ENCODE measurements at places on chromosomes 5 and 9.

GRCh38 chr5:175305251-175305650 is 138.7 kb downstream of the DRD1 start:
- no peak for DNase-seq

- no peak for DNase-seq
Measured at GRCh38 chr5:159826351-159827214, 89.7 kb upstream of the ADRA1B start.

DNA sequence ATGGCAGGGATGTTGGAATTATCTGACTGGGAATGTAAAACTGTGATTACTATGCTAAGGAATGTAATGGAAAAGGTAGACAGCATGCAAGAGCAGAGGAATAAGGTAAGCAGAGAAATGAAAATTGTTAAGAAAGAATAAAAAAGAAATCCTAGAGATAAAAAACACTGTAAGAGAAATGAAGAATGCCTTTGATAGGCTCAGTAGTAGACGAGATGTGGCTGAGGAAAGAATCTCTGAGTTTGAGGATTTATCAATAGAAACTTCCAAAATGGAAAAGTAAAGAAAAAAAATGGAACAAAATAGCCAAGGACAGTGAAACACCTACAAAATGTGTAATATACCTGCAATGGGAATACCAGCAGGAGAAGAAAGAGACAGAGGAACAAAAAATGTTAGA is 468.5 kb upstream of the PIK3R1 start:
- DNase-seq: no peak

GRCh38 chr9:31629292-31629691 is 755.2 kb upstream of the ACO1 start:
- DNase-seq: no peak

GRCh38 chr9:27117489-27118135 is 8.6 kb downstream of the TEK start:
- no peak for DNase-seq

- no peak for DNase-seq
Measured at GRCh38 chr5:93924628-93925027, 183.2 kb upstream of the POU5F2 start.

- DNase-seq: no peak
Measured at GRCh38 chr5:61817472-61818326, 485.6 kb downstream of the ZSWIM6 start.

DNA sequence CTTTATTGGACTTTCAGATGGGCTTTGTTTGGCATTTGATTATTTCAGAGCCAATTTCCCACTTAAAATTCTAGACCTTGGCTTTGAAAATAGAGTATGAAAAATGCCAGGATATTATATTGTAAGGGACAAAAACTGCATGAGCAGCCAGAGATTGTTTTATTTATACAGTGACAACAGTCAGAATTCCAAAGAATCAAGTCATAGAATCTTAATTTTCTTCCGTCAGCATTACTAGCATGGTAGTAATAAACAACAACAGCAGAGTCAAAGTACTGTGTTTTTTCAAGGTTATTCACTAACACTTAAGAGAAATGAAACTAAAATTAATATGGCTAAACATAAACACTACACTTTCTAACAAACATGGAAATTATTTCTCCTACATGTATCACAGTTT is 52.2 kb downstream of the MLLT3 start:
- DNase-seq: no peak

- peak; percentile 63 for DNase-seq
Measured at GRCh38 chr5:137629646-137630045, 106.2 kb downstream of the KLHL3 start.

GRCh38 chr5:87125766-87126165 is 141.9 kb upstream of the RASA1 start:
- DNase-seq: no peak

DNA sequence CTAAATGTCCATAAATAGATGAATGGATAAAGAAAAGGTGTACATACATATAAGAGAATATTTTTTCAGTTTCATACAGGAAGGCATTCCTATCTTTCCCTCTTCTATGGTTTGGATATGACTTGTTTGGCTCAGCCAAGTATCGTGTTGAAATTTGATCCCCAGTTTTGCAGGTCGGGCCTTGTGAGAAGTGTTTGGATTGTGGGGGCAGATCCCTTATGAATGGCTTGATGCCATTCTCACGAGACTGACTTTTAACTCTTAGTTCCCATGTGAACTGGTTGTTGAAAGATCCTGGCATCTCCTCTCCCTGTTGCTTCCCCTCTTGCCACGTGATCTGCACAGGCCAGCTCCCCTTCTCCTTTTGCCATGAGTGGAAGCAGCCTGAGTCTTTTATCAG is 421.1 kb upstream of the FTMT start:
- no peak for DNase-seq

GRCh38 chr5:176559683-176560082 is 10.5 kb downstream of the CDHR2 start:
- no peak for DNase-seq

DNA sequence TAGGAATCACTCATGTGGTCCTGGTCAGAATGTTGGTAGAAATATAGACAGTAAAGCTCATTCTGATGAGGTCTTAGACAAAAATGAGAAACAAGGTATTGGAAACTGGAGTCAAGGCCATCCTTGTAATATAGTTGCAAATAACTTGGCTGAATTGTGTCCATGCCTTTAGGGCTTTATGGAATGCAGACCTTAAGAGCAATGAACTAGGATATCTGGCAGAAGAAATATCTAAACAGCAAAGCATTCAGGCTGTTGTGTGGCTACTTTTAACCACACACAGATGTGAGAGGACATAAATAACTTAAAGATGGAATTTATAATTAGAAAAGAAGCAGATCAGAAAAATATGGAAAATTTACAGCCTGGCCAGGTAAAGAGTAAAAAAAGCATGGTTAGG is 128.2 kb downstream of the YTHDC2 start:
- DNase-seq: no peak

- DNase-seq: no peak
Measured at GRCh38 chr9:2337131-2337530, 284.5 kb upstream of the VLDLR start.

DNA sequence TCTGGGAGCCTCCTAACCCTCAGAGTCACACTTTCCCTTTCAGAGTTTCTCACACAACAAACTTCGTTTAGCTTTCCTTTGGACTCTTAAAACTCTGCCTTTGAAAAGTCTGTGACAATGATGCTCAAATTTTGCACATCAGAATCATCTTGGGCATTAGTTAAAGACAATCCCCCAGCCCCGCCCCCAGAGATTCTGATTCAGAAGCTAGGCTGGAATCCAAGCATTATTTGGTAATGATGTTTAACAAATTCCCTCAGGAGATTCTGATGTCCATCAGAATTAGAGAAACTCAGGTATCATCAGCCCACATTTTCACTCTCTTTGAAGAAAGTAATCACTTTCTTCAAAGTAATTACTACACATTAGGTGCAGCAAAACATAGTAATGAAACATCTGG is 9.6 kb upstream of the PLPP1 start:
- DNase-seq: no peak

- no peak for DNase-seq
Measured at GRCh38 chr9:33932078-33932807, 115.3 kb downstream of the UBE2R2 start.

DNA sequence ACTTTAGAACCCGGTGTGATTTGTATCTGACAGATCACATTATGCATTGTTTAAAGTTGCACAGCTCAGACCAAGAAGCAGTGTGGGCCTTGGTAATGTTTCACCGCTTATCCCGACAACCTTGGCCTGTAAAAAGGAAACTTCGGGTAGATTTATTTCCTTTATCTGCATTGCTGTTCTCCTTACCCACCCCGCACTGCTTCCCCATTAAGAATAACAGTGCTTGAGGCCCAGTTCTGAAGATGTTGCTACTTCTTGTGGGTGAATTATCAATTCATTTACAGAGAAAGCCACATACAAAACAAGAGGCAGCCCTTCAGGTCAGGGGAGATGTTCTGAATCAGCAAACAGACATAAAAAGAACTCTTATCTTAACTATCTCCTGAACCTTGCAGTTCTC is 8.4 kb downstream of the SMARCA2 start:
- no peak for DNase-seq

- DNase-seq: no peak
Measured at GRCh38 chr9:135320943-135321342, 158.6 kb upstream of the PPP1R26 start.

DNA sequence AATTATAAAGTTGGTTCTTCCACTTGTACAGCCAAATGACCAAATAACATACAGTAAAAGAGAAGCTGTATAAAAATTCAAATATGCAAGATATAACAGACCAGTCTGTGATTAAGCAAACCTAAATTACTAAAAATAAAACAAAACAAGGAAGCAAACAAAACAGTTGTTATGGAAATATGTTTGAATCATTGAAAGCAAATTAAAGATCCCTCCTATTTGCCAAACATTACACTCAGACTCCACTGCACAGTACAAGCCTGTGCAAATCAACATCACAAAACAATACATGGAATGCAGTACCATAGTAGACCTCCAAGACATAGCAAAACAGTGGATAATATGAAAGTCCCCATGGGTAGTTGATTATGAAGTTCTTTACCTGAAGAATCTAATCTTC is 288.1 kb upstream of the PTGER4 start:
- no peak for DNase-seq

- no peak for DNase-seq
Measured at GRCh38 chr5:135020111-135020895, 13.7 kb downstream of the PITX1 start.

DNA sequence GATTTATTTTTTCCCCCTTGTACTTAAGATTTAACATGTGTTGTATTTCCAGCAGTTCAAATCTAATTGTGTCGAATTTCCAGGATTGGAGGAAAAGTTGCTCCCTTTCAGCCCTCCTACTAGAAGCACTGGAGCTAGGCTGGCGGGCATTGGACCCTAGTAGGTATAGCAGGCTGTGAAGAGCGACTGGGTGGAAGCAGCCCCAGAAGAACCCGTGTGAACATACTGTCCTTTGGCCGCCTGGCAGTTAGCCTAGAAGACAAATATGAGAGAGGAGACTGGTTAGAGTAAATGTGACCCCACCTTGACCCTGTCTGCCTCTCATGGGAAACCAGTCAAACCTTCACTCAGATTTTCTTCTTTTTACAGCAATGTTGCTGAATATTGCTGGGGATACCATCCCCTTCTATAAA is 13.9 kb downstream of the ALDOB start:
- DNase-seq: no peak

GRCh38 chr5:61277190-61277589 is 54.9 kb upstream of the ZSWIM6 start:
- DNase-seq: no peak

GRCh38 chr9:137728444-137729311 is 109.9 kb downstream of the EHMT1 start:
- no peak for DNase-seq

Data from activated CD8-positive, alpha-beta memory T cell treated with anti-CD3 and anti-CD28 coated beads for 24 hours (primary cell).